ENCODE measurements at places on chromosomes 5 and 9.

DNA sequence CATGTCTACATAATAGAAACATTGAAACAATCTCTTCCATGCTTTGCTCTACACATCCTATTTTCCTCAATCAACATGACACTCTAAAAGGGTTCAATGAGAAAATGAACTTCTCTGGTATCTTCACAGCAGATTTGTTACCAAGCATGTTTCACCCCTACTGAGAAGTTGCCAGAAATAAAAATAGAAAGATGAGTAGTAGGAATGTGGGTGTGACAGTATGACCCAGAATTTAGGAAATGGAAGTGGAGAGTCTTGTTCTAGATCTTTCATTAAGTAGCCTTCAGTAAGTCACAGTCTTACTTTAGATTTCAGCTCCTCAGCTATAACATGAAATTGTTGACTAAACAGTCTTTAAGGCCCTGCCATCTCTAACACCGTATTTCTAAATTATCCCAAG, 581.8 kb downstream of the EFNA5 start:
- DNase-seq, result no peak

DNA sequence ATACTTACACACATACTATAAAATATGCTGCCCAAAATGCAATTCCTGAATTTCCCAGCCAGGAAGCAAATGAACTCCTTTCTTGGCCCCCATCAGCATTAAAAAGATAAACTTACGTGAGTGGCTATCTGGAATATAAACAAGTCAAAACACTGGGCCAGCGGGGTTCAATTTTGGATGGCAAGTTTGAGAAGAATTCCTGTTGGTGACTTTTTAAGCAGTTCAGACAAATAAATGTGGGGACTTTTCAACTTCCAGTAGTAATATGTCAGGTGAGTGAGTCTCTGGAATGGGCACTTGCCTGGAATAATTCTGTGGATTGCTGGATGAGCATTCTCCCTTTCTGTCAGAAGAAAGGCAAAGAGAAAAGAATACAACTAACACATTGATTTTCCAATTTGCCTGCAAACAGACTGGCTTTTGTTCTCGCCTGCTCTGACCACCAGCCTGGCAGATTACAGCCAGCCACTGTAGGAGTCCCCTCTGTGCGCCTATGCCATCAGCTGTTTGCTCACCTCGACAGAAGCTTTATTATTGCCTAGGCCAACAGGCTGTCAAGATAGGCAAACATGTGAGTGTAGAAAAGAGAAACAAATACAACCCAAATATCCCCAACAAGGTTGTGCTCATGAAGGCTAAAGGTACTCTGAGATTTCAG, 78.6 kb downstream of the MRPS27 start:
- DNase-seq, result no peak

DNA sequence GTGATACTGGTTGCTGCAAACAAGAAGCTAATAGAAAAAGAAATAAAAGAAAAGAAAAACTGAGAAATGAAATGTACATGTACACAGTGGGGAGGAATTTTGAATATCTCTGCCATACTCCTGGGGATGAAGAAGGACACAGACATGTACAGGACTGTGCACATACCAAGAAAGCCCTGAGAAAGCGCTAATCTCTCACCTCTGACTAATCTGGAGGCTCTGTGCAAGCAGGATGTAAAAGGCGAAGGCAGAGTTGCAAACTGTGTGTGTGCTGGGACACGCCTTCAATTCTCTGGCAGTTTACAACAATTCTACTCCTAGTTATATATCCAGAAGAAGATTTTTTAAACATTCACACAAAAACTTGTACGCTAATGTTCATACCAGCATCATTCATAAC, 211.4 kb downstream of the KIAA0825 start:
- peak; percentile 5 for DNase-seq

DNA sequence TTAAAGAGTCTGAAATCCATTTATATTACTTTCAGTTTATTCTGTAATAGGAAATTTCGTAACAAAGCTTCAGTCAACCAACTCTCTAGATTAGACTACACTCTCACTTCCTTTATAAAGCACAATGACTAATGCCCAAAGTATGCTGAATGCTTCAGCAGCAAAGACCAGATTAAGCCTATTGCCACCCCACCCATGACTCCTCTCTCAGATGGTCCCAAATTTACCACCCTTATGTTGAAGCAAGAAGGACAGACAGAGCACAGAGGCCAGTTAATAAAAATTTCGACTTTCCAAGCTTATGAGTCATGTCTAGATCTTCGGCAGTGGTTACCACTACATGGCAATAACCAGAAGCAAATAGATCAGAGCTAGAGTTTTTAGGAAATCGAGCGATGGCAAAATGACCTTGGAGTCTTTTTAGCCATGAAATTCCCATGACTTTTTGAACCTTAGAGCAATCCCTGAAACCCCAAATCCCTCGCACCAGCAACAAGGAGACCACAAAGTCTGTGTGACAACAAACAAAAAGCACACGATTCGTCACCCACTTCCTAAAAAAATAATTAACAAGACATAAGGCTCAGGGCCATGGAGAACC, 287.8 kb upstream of the RASA1 start:
- DNase-seq, result peak; percentile 76

- no peak for DNase-seq
These were observed 30.4 kb downstream of the RANBP17 start for GRCh38 chr5:170892196-170892595.

DNA sequence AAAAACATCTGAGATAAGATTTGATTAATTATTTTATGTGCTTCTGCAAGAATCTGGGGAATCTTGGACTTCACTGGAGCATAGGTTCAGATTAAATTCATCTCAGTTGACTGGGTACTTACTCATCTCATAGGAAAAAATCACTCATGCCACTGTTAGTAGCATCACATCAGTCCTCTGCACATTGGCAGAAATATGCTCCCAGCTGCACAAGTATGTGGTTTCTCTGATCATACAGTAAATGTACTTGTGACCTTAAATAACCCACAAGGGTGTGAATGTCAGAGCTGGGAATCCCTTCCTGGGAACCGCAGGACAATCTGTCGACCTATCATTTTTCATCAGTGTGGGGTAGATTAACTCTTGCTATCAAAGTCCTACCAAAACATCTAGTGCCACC, 203.7 kb upstream of the SLC24A2 start:
- peak; percentile 85 for DNase-seq

DNA sequence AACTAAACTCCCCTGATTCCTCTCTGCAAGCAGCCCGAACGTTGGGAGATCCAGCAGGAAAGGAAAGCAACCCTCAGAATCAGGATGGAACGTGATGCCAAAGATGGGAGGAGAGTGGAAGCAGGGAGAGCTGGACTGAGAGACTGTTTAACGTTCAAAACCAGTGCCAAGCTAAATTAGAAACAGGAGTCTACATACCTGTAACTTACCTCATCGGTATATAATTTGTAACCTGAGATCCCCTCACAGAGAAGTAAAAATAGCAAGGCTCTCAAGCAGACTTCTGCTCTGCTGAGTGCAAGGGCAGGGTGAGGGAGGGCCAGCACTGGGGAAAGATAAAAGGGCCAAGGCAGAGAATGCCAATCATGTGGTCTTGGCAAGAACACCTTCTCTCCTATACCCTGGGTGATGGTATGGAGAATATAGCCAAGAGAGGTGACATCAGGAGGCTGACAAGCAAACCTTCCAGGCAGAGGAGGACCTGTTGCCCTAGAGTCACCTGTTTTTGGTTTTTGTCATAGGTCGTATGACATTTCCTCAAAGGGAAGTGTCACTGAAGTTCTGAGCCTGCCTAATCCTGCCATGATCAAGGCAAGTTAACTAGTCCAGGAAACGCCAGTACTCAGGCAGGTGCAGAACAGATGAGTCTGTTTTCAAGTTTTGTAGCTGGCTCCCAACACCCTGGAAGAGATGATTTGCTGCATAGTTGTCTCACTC, 472.0 kb downstream of the NFIB start:
- DNase-seq, result peak; percentile 56

All from kidney tubule cell (primary cell).